ENCODE measurements at places on chromosomes 12 and 14.

DNA sequence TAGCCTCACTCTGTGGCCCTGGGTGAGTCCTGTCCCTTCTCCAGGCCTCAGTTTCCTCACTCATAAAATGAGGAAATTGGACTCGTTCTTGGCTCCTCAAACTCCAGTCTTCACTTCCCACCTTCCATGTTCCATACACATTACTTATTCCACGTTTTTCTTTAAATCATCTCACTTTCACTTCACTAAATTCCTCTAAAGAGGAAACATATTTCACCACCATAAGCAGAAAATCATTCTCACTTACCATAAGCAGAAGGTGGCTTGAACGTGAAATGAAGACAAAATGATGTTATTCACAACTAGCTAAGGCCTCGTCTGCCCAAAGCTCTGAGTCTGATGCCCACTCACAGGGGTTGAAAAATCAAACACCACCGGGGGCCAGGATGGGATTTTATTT lies 278.3 kb downstream of the ADGRD1 start:
- no peak for DNase-seq

DNA sequence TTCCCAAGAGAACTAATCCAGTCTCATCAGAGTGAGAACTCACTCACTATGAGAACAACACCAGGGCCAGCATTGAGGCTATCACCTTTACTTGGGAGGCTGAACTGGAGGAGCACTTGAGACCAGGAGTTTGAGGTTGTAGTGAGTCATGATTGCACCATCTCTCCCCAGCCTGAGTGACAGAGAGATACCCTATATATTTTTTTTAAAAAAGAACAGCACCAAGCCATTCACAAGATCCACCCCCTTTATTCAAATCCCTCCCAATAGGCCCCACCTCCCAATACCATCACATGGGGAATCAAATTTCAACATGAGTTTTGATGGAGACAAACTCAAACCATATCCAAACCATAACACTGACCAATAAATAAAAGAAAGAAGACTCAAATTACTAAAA lies 3.7 kb upstream of the TMX1 start:
- peak; percentile 8 for DNase-seq

DNA sequence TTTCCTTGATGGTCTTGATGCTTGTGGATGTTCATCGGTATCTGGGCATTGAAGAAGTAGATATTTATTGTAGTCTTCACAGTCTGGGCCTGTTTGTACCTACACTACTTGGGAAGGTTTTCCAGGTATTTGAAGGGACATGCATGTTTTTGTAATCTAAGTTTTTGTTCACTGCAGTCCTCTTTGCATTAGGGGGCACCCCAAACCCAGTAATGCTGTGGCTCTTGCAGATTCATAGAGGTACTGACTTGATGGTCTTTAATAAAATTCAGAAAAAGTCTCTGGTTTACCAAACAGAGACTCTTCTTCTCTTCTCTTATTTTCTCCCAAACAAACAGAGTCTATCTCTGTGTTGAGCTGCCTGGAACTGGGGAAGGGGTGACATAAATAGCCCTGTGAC lies 150.9 kb upstream of the SLC16A7 start:
- no peak for DNase-seq

DNA sequence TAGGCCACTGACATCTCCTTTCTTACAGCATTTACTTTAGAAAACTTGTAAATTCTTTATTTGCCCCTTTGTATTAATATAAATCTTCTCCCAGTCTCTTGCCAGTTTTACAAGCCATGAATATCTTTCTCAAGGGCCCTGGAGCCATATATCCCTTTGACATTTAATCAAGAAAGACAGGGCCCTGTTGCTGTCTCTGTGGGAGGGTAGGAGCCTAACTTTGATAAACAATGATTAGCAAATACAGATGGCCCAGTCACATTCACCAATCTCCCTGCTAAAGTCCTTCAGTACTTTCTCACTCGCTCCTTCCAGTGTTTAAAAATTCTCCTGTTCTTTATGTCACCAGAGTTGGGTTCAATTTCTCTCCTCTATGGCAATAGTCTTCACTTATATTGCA lies 479.8 kb upstream of the USP15 start:
- DNase-seq = no peak

DNA sequence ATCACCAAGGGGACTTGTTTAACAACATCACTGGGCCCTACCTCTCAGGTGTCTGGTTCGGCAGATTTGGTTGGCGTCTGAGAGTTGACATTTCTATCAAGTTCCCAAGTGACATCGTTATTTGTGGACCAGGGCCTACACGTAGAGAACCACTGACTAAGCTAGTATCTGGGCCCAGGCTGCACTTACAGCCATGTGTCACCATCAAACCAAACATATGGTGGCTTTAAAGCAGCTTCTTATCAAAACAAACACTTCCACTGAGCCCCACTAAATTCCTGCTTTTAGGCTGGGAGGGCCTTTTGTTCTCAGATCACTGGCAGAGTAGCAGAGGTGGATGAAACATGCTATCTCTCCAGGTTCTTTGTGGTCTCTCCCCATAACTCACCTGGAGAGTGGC lies 220.5 kb downstream of the PELI2 start:
- DNase-seq = no peak

- DNase-seq = no peak
Observed at GRCh38 chr14:68786491-68787091, 6.3 kb downstream of the ZFP36L1 start.

- DNase-seq = no peak
Observed at GRCh38 chr12:43309959-43310358, 242.0 kb downstream of the ADAMTS20 start.

- DNase-seq = no peak
Observed at GRCh38 chr12:131368668-131369071, 342.2 kb upstream of the SFSWAP start.

GRCh38 chr12:53005215-53005985 lies 856 bp upstream of the EIF4B start:
- no peak for DNase-seq

DNA sequence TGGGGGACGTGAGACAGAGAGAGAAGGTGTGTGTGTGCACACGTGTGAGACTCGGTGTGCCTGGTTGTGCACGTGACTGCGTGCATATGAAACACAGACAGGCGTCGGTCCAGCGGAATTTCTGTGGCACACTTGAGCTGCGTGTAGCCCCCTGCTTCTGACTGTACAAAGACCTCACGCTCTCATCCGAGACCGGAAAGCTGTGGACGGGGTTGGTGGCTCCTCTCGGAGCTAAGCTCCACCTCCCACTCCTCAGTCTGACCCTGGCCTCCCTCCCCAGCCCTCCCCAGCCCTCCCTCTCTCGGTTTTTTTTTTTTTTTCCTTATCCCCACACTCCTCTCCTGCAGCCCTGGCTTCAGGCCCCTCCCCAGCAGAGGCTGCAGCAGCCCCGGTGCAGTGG lies 8.3 kb upstream of the C14orf180 start:
- DNase-seq = no peak

- DNase-seq = no peak
Observed at GRCh38 chr12:85805654-85806053, 30.6 kb downstream of the RASSF9 start.

GRCh38 chr12:92602476-92602875 lies 100.3 kb upstream of the PLEKHG7 start:
- DNase-seq = no peak

DNA sequence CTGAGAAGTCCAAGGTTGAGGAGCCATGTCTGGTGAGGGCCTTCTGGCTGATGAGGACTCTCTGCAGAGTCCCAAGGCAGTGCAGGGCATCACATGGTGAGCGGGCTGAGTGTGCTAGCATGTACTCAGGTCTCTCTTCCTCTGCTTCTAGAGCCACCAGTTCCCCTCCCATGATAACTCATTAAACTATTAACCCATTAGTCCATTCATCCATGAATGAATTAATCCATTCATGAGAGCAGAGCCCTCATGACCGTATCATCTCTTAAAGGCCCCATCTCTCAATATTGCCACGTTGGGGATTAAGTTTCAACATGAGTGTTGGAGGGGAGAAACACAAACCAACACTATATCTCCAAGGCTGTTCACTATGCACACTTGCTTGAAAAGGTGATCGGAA lies 83.7 kb downstream of the TMEM30B start:
- no peak for DNase-seq

- DNase-seq = no peak
Observed at GRCh38 chr12:103677905-103678304, 90.8 kb downstream of the STAB2 start.

DNA sequence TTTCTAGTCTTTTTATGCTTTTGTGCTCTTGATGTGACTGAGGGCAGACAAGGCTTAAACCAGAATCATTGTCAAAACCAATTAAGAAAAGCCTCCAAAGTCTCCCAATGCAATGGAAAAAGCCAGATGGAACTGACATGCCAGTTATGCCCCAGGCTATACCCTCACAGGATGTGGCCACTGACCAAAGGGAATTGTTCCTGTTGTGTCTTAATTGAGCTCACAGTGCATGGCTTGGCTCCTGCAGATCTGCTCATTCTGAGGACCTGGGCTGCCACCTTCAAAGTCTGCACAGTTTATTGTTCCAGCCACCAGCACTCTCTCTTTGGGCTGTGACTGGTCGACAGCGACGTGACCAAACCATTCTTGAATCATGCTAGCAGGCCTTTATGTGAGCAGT lies 17.1 kb upstream of the BICD1 start:
- DNase-seq = no peak

DNA sequence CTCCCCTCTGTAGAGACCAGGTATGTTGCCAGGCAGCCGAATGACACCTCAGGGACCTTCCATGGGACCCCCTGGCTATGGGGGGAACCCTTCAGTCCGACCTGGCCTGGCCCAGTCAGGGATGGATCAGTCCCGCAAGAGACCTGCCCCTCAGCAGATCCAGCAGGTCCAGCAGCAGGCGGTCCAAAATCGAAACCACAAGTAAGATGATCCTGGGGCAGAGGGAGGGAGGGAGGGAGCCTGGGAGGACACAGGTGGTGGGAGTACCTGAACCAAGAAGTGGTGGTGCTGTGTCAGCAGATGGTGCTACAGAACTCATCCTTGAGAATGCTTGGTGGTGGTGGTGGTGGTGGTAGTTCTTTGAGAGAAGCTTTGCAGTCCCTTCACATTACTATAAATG lies 1.0 kb downstream of the SMARCD1 start:
- DNase-seq = no peak

DNA sequence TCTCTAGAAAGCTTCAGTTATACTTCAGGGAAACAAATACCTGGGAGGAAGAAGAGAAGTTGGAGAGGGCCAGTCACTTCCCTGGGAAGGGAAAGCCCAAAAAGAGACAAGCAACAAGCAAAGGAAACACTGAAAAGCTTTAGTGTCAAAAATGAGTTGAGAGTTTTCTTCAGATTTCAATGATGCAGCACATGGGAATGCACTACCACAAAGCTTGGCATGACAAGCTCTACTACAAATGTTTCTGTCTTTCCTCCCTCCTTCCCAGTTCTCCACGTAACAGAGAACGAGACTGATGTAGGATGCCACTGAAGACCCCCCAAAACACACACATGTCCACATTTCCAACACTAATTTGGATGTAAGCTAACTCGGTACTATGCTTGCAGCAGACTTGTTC lies 26.8 kb upstream of the ADAMTS20 start:
- DNase-seq = no peak

DNA sequence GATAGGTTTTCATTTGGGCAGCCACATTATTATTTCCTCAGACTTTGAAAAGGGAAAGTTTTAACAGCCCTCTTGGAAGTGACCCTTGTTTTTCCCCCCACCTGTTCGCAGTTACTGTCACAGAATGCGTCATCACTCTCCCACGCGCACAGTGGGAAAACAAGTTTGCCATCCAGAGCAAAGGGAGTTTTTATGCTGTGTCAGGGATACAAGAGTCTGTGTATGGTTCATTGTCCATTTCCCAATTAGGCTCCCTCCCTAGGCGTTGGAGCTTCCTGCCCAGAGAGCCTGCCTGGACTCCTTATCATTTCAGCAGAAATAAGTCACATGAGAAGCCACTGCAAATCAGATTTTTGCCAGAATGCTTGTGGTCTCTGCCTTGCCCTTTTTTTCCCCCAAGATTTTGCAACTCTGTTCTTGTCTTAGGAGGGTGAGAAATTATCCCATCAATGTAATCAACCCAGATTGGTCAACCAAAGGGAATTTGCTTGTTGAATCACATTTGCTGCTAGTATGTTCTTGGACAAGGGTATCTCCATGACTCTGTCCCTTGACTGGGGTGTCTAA lies 104.1 kb downstream of the IGF1 start:
- DNase-seq = no peak

GRCh38 chr12:132610866-132611602 lies 652 bp upstream of the LRCOL1 start:
- DNase-seq = no peak

DNA sequence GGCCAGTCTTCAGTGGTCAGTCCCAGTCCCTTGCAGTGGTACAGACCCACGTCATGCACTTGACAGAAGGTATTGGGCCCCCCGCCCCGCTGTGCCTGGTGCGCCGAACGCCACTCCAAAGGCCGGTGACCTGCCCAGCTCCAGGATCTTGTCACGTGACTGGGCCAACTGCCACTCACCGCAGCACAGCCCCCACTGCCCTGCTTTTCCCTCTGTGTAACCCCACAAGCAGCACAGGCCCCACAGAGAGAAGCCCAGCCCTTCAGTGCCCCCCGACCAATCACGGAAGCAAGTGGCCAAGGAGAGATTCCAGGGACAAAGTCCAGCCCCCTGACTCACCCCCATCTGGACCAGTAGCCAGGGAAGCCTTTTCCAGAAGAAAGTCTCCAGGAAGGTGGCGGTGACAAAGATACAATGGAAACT lies 498 bp downstream of the GPR132 start:
- DNase-seq = no peak

DNA sequence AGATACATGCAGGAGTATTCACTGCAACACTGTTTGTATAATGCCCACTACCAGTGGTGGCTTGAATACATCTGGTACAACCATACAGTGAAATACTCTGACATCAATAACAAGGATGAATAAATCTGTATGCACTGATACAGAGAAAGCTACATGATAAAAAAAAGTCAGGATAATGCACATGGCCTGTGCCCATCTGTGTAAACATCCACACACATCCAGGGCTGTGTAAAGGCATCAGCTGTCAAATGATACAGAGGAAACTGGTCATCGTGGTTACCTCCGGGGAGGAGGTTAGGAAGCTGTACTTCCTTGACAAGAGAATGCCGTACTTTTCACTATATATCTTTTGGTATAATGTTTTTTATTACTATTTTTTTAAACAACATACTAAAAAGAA lies 176.6 kb downstream of the FOXN3 start:
- DNase-seq = no peak

- no peak for DNase-seq
Observed at GRCh38 chr12:126163984-126164383, 1098.7 kb downstream of the AACS start.

DNA sequence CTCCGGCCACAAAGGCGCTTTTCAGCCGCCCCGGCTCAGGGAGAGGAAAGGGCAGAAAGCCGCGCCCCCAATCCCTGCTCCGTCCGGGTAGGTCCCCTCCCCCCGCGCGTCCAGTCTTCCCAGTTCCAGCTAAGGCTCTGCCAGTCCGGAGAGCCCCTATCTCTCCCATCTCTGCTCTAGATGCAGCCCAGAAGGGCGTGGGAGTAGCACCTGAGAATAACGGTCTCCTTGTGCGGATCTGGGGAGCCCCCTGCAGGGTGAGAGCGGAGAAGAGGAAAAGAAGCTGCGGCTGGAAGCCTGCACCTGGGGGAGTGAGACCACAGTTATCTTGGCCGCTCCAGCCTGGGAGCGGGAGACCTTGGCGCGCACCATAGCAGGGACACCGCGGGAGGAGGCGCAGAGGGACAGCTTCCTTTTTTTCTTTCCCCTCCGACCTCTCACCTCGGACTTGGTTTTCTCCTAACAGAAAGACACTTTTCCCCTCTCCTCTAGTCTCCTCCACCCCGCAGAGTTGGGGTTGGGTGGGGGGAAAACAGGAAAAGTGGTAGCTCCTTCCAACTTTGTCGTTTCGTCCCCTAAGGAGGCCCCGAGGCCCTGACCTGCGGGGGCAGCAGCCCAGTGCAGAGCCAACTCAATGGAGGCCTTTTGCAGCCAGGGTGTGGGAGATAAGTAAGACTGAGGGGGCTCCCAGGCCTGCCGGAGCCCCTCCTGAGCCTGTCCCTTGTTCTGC lies 2.4 kb downstream of the DHH start:
- no peak for DNase-seq
